LHCN-M2 (cell line): ENCODE measurements at places on chromosomes 2 and 18. TPM values are rescaled to one million over a fixed set of nuclear protein-coding genes. Genes with fewer than 3 reads are reported as not detected.

GRCh38 chr18:54250846-54251261, 18.5 kb upstream of the POLI start:
- peak; percentile 69 for DNase-seq

DNA sequence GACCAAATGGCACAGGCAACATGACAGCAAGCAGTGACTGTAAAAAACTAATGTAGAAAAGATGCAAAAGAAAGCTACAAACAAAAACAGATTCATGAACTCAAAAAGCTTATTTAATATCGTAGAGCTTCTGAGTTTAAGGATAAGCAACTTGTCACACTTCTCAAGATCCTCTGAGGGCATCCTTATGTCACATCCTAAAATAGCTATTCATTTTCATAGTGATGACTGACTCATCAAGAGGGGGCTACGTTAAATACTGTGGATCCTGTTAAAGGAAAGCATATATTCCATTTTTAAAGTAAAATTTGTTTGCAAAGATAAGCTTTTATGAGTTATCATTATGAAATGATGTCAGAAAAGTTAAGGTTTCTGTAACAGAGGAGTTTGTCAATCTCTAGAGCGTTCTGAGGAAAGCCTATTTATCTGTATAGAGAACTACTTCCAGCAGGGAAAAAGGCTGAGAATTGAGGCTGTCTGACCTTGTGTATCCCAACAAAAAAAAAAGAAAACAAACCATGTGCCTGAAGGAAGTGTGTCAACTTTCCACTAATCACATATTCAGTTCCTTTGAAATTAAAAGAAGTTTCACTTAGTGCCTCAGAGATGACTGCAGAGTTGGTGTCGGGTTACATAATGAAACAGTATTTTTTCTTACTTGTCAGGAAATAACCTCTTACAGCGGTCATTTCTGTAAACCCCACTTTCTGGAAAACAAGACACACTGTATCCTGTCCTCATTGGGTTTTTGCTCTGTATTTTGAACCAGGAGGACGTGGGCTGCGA, 115.5 kb downstream of the ESCO1 start:
- peak; percentile 66 for DNase-seq

GRCh38 chr2:80464275-80464674, 159.7 kb upstream of the LRRTM1 start:
- DNase-seq: no peak

The POTEC gene
- total RNA-seq: not detected in 2 replicates

The FAM228B gene
- 1.9 and 5.6 TPM in 2 replicates for total RNA-seq
